Chondrocyte (in vitro differentiated cells): ENCODE measurements at places on chromosomes 2 and 18. TPM values are rescaled to one million over a fixed set of nuclear protein-coding genes. Genes with fewer than 3 reads are reported as not detected.

DNA sequence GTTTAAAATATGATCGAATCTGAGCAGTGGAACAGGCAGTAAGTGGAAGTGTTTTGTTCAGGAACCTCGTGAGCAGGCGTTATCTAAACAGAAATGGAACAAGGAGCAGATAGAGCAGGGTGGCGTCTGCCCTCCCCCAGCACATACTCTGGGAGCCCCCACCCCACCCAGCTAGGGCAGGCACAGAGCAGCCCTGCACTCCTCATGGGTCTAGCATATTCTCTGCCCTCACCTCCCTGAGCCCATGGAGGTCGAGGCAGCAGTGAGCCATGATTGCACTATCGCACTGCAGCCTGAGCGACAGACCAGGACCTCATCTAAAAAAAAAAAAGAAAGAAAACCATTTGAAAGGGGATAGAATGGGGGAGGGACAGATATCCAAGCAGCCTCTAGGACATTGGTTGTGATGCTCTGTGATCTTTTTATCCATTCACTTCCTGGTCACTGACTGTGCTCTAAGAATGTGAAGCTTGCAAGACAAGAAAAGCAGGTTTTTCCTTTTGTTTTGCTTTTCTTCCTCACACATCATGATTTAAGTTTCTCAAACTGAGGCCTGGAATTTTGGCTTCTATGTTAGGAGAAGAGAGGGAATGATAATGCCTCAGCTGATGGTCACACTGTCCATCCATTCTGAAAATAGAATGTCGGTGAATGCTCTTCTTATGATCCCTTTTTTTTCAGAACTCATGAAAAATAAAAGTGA is 3.1 kb downstream of the MLPH start:
- DNase-seq, result no peak

DNA sequence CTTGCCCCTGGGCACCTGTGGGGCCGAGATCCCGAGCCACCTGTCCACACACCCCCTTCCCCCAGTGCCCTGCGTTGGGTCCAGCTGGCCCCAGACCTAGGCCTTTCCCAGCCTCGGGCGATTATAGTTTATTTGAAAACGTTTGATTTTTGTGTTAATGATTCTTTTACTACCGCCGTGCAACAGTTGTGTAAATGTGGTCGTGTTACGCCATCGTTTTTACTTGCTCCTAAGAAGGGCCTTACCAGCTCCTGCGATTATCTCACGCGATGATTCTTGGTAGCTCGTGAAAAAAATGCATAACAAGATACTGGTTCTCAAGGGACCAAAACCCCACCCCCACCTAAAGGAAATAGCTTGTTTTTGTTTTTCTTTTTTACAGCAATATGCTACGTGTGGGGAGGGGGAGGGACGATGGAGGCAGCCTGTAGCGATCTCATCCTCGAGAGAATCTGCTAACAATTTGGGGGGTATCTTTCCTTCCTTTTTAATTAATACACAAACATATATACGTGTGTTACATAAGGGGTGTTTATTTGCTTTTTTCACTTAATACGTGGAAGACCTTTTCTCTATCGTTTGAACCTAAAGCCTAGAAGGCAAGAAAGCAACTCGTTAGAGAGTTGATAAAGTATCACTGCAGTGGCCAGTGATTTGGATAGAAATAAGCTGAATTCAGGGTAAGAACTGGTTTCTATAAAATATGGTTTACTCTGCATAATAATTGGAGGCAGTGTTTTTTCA is 1.0 kb downstream of the ZDBF2 start:
- DNase-seq, result no peak

- no peak for DNase-seq
Measured at GRCh38 chr2:53429901-53430300, 337.7 kb upstream of the CHAC2 start.

DNA sequence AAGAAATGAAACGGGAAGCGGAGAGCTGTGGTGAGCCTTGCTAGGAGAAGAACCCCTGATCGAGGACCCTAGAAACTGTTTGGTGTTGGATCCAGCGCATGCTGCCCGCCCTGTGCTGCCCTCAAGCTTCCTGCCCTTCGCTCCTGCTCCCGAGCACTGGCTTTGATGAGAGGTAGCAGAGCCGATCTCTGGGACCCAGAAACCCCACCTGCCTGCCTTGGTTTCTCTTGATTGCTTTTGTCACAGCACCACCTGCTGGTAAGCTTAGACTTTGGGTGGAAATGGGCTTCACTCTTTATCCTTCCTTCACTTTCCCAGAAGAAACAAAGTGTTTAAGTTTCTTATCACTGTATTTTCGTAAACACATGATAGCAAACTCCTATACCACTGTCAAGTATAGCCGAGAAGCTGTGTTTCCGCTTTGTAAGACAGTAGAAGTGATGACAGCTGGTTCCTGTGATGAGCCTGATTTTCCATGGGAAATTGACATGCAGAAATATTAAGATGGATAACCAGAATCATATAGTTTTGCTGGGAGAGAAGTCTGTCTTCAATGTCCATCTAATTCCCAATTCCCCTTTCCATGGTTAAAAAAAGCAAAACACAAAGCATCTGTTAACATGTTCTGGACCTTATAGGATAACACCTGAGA is 267.4 kb downstream of the PHLPP1 start:
- no peak for DNase-seq

DNA sequence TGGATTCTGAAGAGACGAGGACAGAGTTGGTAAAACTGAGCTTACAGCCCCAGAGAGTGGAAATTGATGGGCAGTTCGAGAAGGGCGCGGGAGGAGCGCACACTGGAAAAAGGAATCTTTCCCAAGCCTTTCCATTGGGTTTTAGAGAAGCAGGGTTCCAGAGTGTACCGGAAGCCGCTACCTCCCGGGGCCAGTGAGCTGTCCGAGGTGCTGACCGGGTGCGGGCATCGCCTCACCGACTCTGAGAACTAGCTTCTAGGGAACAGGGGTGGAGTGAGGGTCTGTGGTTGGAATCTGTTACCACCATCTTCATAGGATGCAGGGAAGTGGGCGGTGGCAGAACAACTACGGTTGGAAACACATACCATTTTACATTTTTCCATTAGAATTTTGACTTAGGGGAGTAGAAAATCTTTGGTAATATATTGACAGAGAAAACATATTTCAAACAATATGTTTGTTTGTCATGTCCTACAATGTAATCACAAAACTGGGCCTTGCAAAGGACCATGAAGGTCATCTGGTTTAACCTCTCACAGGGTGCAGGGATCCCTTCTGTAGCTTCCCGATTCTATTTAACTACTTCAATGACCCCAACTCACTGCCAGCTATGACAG is 724 bp downstream of the NMS start:
- no peak for DNase-seq

GRCh38 chr2:73000808-73001570 is 70.5 kb downstream of the SFXN5 start:
- DNase-seq, result peak; percentile 85

DNA sequence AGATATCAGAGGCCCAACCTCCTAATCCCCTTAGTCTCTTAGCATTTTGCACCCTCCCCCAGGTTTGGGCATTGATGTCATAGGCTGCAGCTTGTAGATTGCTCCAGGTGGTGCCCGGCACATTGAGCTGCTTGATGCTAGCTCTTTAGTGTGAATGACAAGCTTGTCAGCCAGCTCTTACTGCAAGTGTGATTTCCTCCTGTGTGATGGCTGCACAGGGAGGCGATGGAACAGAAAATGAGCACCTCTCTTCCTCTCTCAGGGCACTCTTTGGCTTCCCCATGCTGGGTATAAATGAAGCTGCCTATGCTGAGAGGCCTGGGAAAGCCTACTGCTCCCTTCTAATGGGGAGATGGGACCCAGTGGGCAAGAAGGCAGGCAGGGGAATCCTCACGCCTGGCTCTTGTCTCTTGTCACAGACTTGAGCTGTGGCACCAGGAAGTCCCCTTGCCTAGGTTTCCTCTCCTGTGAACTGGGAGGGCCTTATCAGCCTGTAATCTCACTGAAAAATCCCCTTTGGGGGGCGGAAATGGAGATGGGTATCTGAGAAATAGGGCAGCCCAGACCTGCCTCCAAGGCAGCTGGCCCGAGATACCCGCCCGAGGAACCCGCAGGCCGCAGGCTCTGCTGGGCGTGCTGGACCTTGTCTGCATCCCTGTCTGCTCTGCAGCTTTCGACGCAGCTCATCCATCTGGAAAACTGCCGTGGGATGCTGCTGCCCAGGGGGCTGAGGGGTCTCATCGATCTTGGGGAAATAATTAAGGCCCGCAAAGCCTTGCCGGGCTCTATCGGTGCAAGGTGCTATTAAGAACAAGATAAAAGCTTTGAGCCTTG is 163.5 kb upstream of the CXCR4 start:
- no peak for DNase-seq

GRCh38 chr2:67455219-67456142 is 58.3 kb downstream of the ETAA1 start:
- no peak for DNase-seq

DNA sequence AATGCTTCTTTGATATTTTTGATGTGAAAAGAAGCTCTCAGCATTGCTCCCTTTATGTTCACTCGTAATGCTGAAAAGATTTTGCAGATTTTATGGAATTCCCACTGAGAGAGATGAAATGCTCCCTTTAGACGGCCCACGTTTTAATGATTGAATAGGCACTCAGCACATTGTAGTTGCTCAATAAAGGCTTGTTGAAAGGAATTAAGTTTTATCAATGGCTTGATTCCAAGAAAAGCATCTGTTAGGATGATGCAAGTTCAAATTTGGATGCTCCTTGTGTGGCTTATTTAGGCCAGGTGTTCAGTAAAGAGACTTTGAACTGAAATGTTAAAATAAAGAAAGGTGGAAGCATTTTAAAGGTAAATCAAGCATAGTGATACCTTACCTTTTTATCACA is 725.1 kb downstream of the EPHA4 start:
- no peak for DNase-seq

DNA sequence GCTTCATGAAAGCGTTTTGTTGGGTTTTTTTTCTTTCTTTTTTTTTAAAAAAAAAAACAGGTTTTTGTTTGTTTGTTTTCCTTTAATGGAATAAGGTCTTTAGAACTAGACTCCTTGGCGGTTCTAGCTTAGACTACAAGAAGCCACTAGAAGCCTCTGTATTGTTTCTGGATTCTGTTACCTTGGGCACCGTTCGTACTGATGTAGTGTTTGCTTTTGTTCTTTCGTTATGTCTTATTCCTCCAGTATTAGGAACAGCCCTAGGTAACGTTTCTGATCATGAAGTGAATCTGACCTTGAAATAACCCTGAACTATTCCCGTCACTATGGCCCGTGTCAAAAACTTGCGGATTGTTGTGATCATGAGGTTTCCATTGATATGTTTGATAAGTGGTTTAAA is 164.6 kb downstream of the PTGR3 start:
- no peak for DNase-seq

DNA sequence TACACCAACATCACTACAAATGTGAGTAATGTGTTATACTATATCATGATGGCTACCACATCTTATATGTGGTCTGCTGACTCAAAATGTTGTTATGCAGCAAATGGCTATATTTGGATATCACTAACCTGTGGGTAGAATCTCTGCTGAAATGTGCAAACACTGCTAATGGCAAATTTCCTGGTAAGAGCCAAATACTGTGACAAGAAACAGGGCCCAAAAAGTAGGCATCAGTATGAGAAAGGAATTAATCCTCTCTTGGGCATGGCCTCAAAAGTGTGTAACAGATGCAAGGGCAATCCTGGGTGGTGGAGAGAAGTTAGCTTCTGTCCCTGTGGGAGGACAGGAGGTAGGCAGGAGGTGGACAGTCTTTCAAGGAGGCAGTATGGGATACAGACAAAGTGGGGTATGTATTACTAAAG is 13.3 kb downstream of the ATF2 start:
- no peak for DNase-seq

GRCh38 chr2:214651451-214651850 is 158.0 kb downstream of the BARD1 start:
- no peak for DNase-seq

GRCh38 chr2:12502759-12503158 is 214.0 kb upstream of the TRIB2 start:
- no peak for DNase-seq

DNA sequence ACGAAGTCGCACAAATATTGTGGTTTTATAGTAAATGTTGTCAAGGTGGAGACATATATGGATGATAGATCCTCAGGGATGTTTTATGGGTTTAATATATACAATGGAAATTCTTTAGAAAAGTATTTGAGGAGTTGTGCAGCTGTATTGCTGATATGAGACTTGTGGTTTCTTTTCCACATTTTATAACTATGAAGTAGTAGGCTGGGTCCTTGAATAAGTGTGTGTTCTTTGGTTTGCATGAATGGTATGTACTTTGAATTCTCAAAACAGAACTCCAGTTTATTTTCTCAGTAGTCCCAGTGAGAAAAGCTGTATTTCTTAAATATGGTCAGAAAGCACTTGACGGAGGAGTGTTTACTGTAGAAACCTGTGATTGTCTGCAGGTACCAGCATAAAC is 42.4 kb downstream of the PLCL1 start:
- DNase-seq, result no peak

DNA sequence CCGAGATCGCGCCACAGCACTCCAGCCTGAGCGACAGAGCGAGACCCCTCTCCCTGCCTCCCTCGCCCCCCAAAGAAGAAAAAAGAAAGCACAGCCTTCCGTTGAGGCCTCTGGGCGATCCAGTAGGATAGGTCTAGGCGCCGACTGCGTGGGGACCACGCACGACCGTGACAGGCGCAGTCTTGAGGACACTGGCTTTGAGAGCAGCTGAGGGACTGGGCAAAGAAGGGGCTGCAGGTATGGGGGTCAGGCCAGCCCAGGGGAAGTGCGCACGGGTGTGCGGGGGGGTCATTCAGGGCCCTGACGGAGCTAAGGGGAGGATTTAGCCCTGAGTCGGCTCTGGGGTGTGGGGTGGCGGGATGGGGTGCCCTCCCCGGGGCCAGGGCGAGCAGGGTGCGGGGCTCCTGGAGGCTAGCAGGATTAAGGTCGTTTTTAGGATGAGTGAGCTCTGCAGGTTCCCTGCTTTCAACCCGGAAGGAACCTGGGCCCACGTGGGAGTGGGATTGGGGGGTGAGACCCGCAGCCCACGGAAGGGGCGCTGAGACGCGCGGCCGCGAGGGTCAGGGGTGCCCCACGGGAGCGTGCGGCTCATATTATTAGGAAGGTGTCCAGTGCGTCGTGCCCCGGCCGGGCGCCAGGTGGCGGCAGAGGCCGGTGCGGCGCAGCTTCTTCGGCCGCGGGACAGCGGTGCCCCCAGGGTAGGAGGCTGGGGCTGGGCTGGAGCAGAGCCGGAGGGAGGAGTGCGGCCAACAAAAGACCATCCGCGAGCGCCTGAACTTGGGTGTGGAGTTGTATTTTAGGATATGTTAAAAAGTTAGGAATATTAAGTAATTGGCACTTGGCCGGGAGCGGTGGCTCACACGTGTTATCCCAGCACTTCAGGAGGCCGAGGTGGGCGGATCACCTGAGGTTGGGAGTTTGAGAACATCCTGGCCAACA is 20.5 kb upstream of the ZNF236 start:
- DNase-seq, result no peak

- no peak for DNase-seq
Measured at GRCh38 chr18:29003194-29003593, 826.3 kb upstream of the CDH2 start.

The DOK6 gene
- total RNA-seq, result 5.9 to 15.1 TPM (median 8.9 TPM) in 3 replicates

The PMAIP1 gene
- 4.1 to 9.9 TPM (median 8.0 TPM) in 3 replicates for total RNA-seq
